Stimulated activated CD8-positive, alpha-beta memory T cell treated with anti-CD3 and anti-CD28 coated beads, Interleukin-7, amount 100 ng/mL, for 24 hours (primary cell): ENCODE measurements at places on chromosomes 5 and 9.

DNA sequence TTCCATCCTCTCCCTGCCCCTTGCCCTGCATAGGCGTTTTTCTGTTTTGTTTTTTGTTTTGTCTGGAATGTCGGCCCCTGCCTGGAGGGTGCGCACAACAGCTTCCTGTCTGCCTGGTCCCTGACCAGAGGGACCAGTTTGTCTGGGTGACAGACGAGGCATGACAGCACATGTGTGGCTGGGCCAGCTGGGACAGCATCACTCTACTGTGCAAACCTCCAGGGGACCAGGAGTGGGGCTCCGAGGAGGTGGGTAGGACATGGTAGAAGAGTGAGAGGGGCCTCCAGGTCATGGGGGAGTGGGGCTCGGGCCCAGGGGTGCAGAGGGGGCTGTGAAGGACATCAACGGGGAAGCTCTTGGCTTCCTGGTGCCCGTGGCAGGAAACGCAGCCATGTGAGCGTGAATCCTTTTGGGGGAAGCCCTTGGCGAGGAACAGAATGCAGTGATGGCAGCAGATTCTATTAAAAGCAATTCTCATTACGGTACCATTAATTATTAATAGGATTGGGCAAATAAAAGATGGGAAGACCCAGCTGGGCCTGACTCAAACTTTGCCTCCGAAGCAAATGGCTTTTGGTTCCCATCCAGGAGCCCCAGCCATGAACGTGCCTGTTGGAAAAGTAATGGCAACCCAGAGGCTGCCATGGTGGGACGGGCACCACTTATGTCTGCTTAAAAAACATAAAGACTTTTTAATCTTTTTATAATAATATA lies 184.4 kb upstream of the IER5L start:
- no peak for DNase-seq

- no peak for DNase-seq
These were observed 173.4 kb downstream of the GOLPH3 start for GRCh38 chr5:32000731-32001130.

DNA sequence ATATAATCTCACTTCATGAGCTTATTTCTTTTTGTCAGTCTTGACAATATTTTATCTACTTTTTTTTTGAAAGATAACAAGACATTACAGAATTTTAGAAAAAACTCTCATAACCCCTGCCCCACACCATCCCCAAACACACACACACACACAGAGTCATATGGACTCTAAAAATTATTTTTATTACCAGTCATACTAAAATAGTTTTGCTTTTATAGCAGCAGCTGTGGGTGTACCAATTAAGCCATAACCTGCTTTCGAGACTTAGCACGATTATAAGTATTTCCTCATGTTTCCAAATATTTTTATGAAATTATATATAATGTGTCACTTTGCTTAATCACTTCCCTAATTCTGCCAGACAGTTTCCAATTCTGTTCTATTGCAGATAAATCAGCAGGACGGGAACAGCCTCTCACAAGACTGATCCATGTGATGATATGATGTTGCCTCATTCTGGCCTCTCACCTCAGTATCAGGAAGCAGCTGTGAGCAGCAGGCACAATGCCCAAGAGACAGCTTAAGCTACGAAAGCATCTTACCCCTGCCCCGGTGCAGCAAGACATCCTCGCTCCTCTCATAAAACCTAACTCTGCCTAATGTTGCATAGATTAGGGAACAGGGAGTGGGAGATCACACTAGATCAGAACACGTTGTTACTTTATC lies 7.0 kb downstream of the PDCL start:
- DNase-seq, result no peak

DNA sequence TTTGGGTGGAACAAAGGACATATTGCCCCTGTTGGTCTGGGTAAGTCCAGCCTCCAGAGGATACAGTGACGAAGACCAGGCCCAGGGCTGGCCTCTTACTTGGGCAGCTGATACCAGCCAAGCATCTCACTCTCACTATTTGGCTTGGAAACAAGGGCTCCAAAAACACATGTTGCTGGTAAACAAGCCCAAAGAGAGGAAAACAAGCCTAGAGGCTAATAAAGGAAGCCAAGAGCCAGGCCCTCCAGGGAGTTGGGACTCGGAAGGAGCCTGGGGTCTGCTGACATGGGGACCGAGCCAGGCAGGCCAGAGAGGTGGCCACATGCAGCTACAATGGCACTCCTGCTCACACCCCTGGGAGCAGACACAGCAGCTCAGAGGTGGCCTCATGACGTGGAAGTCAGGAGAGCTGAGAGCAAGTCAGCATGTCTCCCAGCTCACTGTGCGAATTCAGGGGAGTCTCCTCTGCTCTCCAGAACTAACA lies 5.7 kb downstream of the SPARC start:
- DNase-seq, result no peak

DNA sequence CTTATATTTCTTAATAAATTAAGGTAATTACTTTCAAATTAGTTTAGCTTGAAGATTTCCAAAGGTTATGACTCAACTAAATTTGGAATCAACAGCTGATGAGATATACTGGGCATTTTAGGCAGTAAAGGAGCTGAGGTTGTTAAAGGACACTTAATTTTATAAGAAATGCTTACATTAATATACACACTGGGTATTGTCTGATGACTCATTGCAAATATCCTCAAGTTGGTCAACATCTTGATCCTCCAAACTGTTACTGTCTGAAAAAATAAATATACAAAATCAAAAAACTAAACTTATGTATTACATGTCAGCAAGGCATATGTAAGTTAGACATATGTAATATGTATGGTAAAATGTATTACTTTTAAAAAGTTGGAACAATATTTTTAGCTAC lies 3.4 kb downstream of the GFM2 start:
- no peak for DNase-seq

DNA sequence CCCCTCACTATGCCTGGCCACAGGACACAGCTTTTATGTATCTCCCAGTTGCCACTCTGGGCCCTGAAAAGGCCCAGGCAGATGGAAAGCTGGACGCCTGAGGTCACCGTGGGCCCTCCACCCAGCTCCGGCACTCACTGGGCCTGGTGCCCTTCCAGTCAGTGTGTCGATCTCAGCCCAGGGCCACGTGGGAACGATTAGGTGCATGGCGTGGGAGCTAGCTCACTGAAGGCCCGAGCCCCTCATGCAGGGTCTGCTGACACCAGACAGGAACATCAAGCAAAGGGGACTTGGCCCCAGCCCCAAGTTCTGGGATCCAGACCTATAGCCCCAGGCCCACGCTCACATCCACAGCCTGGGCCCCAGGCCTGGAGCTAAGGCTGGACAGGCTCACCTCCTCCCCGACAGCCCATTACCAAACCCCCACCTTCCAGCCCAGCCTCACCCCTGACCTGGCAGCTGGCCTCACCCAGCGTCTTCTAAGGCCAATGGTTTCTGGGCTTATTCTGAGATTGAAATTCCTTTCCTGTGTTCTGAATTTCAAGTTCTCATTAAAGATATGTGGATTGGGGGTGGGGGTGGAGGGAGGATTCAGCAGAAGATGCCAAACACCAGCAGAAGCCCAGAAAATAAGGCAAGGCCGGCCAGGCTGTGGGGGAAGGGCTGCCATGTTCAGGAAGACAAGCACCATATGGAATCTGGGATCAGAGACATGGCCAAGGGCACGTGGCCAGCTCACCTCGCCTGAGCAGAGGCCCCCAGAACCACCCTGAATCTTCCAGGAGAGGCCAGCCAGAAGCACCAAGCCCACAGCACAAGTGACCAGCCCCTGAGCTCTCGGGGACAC lies 74.5 kb downstream of the ADAMTS2 start:
- DNase-seq, result no peak

DNA sequence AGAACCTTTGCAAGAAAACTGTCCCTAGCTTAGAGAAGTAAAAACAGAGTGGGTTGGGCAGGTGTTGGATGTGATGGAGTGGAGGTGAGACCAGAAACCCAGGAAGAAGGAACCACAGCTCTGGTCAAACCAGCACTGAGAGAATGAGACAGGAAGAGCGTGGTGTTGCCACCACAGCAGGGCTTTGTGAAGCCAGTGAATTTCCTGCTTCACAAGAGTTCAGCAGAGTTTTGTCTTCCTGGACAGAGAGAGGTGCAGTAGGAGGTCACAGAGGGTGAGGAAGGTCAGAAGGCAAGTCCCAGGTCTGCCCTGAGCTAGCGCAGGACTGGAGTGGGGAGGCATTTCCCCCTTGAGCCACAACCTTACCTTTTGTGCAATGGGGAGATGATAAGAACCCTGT lies 2306.2 kb upstream of the ACO1 start:
- DNase-seq, result no peak

- DNase-seq, result no peak
These were observed 42.1 kb downstream of the NADK2 start for GRCh38 chr5:36199620-36200019.

GRCh38 chr5:172543484-172544298 lies 89.4 kb upstream of the SH3PXD2B start:
- DNase-seq, result no peak

DNA sequence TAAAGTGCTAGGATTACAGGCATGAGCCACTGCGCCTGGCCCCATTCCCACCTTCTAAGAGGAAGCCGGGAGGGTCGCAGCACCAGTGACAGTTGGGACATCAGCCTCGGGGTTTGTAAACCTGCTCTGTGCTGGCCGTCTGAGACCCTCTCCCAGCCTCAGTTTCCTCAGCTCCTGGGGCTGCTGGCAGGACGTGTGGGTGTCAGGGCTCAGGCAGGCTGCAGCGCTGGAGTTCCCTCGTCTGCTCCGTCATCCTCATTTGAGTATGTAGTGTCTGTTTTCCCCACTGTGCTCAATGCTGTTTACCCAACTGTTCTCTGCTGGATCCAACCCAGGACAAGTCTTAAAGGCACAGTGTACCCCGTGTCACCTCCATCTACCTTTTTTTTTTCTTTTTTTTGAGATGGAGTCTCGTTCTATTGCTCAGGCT lies 2.0 kb upstream of the NINJ1 start:
- no peak for DNase-seq

DNA sequence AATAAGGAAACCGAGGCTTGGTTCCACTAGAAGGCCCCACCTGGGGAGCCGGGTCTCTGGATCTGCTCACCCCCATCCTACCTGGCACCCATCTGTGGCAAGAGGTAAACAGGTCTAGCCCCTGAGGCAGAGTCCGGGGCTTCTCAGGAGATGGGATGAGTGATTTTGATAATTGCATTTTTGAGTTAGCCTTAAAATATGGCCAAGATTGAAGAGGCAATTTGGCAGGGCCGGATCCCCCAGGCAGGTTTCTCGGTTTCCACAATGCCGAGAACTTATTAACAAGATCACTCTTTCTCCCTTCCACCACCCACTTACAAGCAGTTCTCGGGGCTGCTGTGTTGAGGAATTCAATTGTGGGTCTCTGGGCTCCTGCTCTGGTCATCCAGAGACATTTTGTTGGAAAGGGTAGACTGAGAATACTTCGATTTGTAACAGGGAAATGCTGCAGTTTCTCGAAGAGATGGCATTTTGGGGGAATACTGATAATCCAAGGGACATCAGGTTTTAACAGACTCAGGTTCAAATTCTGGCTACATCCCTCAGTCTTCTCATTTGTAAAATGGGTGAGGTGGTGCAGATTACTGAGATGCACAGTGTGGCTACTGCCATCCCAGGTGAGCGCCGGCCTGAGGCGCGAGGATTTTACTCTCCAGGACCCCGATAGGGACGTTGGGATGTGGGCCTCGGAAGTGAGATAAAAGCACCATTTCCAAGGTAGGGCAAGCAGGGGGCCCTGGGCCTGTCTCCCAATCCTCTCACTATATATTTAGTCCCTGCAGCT lies 194.2 kb downstream of the CDK5RAP2 start:
- DNase-seq, result no peak

DNA sequence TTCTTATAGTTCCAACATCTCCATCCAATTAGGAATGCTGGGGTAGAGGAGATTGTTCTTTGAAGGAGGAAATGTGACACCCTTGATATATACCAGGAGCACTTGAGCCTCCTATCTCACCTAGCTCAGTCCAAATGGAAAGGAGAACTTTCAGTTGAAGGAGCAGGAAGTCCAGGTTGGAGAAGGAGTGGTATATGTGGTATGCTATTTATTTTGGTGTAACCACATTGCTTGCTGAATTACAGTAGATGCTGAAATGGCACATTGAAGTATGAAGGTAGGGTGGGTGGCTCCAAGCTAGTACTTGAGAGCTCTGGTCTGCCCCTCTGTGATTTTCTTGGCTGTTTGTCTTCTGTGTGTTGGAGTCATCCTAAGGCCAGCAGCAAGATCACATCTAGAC lies 6.1 kb downstream of the CSNK1G3 start:
- DNase-seq, result no peak

DNA sequence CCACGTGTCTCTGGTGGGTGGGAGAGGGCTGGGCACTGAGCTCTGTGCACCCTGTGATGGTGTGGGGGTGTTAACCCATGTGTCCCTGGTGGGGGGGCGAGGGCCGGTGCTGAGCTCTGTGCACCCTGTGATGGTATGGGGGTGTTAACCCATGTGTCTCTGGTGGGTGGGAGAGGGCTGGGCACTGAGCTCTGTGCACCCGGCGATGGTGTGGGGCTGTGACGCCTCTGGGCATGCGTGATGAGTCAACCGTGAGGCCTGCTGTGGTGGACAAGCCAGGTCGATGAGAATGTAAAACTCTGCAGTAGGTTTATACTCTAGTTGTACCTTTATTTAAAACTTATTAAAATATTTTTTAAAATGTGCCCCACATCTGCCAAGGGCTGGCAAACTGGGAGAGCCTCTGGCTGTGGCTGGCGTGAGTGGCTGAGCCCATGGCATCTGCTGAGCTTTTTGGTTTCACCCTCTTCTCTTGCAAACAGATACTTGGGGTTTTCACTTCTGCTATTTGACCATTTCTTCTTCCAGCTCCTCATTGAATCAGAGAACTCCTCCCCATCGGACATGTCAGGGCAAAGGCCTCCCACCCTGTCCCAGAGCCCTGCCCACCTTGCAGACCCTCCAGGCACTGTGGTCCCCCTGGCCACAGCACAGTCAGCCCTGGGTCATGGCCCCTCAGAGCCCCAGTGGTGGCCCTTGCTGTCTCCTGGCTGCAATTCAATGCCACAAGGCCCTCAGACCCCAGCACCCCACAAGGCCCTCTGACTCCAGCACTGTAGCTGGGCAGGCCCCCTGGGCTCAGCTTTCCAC lies 18.5 kb upstream of the EXOC3 start:
- no peak for DNase-seq

DNA sequence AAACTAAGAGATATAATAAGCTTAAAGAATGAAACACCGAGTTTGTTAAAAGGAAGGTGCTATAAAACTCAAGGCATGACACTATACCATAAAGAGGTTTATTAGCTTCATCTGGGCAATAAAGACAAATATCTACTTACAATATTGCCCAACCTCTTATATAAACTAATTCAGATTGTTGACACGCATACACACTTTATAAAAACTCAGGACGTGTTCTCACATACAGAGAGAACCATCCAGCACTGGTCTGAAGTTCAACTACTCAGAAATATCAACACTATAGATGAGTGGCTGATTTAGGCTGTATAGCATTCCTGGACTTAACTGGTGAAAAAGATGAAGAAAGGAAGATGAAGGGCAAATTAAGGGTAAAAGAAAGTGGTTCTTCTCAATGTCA lies 81.2 kb downstream of the FRMD3 start:
- no peak for DNase-seq
